ENCODE measurements at places on chromosomes 16 and 17.

DNA sequence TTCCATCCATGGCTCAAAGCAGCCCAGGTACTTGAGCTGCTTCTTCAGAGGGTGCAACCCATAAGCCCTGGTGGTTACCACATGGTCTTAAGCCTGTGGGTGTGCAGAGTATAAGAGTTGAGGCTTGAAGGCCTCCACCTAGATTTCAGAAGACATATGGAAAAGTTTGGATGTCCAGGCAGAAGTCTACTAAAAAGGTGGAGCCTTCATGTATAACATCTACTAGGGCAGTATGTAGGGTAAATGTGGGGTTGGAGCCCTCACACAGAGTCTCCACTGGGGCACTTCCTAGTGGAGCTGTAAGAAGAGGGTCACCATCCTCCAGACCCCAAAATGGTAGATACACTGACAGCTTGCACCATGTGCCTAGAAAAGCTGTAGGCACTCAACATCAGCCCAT, 120.9 kb downstream of the HS3ST3A1 start:
- DNase-seq: no peak

DNA sequence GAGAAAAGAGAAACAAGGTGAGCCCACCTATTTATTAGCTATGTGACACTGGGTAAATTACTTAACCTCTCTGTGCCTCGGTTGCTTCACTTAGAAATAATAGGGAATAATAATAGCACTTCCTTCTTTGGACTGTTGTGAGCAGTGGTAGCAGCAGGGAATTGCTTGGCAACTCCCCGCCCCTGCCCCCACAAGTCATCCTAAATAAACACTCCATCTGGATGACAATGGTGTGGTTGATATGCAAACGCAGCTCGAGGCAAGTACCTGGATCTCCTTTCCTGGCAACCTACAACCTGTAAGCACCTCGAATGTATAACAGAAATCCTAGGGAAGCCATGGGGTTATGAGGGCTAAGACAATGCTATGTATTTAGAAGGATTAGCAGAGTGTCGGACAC, 9.1 kb downstream of the TEKT3 start:
- DNase-seq: no peak

GRCh38 chr16:88355093-88355388, 27.7 kb upstream of the ZNF469 start:
- DNase-seq: no peak

DNA sequence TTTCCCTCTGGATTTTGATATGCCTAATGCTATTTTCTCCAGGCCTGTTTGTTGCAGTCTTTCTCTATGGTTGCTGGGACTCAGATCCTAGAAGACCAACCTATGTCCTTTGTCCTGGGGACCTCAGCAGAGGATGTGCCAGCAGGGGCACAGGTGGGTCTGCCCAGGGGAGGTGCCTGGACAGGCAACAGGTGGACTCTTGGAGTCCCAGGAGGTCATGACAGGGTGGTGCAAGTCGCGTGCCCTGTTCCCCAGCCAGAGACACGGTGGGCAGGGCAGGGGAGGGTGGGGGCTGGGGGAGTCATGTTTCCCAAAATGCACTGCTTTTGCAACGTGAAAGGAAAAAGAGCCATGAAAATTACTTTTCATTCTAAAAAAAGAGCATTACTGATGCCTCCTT, 26.3 kb upstream of the PLLP start:
- DNase-seq: no peak

DNA sequence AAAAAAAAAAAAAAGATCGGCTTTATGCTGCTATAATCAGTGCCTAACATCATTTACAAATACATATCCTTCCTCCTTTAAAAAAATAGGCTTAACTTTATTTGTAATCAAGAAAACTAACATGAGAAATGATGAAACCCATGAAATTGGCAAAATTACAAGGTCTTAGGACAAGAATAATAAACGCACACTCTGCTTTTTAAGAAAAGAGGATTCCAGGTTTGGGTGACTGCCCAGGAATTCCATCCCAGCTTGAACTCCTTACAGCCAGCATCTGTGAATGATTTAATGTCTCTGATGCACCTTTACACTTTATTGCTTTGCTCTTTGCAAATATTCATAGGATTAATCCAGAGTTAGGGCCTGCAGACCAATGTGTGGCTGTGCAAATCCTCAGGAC, 196.0 kb downstream of the CBLN1 start:
- DNase-seq: no peak

DNA sequence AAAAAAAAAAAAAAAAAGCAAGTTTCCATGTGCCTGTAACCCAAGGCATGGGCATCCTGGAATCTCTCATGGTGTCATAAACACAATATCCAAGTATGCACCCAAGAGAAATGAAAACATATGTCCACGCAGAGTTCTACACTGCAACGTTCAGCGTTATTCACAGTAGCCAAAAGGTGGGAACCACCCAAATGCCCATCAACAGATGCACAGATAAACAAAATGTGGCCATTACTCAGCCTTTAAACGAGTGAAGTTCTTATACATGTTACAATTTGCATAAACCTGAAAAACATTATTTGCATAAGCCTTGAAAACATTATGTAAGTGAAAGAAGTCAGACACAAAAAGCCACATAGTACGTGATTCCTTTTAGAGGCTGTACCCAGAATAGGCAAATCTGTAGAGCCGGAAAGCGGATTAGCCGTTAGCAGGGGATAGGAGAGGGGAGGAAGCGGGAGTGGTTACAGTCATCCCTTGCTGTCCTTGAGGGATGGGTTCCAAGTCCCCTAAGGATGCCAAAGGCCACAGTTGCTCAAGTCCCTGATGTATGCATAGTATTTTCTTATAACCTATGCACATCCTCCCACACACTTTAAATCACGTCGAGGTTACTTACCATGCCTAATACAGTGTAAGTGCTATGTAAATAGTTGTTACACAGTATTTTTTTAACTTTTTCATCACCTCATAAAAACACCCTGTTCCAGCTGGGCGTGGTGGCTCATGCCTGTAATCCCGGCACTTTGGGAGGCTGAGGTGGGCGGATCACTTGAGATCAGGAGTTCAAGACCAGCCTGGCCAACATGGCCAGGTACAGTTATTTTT, 47.3 kb upstream of the DNAH17 start:
- DNase-seq: no peak

DNA sequence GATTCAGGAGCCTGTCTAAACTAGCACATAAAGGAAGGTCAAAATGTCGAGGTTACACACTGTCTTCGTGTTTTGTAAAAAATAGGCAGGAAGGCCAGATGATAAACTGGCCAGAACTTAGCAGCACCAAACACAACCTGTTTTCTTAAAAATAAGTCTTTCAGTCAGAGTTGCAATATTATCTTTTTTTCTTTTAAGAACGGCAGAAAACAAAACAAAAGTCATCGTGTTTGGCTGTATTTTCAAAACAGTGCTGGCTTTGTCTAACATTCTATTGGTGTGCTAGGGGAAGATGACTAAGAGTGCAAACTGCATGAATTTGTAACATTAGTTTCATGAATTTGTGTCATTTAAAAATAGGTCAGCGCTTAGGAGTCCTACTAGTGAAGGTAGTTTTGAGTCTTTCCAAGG, 5.3 kb downstream of the MAF start:
- no peak for DNase-seq

GRCh38 chr17:53134548-53134947, 688.2 kb upstream of the KIF2B start:
- DNase-seq: no peak

GRCh38 chr16:8928467-8928957, 35.2 kb downstream of the USP7 start:
- DNase-seq: peak; percentile 52

DNA sequence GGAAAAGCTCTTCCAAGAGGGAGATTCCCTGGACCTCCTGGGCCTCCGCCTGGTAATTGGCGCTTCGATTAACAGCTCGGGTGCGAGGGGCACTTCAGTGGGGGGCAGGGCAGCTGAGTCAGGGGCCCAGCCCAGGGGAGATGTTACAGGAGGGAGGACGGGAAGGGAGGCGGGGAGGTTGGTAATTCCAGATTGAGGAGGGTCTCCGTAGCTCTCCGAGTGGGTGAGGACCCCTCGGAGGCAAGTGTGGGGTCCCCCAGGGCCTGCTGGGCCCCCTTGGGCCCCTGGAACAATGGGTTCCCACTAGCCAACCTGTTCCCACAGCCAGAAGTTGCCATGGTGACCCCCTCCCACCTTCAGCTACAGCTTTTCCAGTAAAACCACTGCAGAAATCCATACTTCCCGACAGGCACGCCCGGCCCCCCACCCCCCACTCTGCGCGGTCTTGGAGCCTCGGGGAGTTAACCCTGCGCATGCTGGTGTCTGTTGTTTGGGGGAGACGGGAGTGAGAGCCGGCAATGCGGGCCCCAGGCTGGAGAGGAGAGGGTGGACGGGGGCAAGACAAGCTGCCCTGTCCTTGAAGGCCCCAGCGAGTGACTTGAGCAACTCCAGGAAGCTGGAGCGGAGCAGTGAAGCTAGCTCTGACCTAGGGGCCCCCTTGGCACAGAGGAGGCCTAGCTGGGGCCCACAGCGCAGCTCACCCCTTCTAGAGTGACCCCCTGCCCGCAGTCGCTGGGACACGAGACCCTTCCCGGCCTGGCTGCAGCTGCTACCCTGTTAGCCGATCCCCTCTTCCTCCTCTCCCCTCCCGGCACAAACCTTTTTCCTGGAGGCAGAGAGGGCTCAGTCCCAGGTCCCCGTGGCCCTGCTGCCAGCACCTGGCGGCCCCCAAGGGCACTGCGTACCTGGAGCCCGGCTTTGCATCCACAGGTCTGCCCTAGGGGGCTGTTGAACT, 37.8 kb downstream of the TMEM235 start:
- DNase-seq: no peak
